CD4-positive, alpha-beta T cell treated with Interleukin-21 for 1 hour (primary cell): ENCODE measurements at places on chromosomes 5 and 9.

DNA sequence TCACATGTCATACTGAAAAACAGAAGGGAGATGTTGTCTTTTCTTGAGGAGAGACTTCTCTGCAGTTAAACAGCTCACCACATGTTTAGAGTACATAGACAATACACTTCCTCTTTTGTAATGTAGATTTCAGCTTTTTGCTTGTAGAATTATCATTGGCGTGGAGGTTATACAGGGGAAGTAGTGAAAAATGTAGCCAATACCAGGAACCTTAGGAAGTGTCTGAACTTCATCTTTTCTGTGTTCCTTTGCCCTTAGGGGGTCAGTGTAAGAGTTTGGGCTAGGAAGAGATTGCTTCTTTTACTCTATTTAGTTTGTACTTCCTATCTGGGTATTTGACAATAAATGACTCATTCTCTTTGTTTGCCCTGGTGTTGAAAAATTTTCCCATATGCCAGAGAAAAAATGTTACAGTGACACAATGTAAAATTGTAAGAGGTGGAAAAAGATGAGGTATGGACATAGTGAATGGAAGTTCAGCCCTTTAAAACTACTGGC lies 21.0 kb upstream of the CDKN2B start:
- no peak for DNase-seq

DNA sequence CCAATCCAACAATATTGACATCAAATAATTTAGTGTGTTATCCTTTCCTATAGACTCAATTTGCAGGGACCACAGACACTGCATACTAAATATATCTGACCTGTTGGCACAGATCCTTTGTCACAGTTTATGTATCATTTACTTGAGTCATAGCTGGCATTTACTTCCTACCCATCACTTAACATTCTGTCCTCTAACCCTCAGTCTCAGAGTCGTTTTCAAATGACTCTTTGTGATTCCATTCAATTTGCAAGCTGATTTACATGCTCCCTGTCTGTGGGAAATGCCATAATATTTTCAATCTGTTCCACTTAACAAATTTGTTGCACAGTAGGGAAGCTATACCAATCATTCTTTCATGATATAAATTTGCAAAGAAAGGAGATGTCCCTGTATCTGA lies 265.7 kb upstream of the EDIL3 start:
- DNase-seq: no peak

GRCh38 chr9:68648164-68648563 lies 56.9 kb upstream of the PIP5K1B start:
- DNase-seq: no peak

DNA sequence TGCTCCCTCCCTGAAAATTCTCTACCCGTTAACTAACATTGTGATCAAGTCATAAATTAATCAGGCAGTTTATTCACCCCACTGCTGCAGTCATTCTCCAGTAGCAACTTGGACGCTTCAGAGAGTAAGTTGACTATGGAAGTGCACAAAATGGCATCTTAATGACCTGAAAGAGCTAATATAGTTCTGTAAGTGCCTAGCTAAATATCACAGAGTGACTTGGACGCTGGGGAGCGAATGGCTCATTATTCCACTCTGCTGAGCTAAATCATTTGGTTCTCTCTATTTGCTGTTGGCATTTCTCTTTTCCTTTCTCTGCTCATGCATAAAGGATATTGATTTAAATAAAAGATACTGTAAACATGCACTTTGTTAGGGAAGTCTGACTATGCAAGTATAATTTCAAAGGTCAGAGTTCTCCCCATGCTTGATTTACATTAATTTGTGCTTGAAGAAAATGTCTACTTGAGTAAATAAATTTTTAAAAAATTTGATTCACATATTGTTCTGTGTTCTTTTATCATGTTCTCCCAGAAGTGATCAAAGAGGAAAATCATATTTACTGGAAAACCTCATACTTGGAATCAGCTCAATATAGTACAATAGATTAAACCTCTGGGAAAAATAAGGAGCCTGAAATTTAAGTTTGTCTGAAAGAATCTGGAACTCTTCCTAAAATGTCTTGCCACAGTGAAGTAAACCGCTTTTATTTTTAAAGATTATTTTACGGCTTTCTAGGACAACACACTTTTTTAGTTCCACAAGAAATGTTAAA lies 169.5 kb upstream of the HAPLN1 start:
- no peak for DNase-seq

DNA sequence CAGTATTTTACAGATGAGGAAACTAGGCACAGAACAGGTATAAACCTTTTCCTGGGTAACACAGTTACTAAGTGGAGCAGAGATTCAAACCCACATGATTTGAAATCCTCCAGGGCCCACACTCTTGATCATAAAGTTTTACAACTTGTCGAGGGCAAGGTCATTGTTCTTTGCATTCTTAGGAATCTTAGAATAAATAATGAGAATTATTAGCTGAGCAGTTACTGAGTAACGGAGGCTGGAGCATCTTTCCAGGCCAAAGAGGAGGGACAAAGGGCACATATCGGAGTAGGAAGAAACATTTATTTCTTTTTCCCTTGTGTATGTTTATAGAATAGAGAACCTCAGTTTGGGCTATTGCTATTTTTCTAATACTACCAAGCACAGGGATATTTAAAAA lies 27.1 kb upstream of the F2R start:
- no peak for DNase-seq
